ENCODE measurements at places on chromosomes 3 and 15. TPM values are rescaled to one million over a fixed set of nuclear protein-coding genes. Genes with fewer than 3 reads are reported as not detected.

NR2E3 gene
- total RNA-seq, result not detected

DNA sequence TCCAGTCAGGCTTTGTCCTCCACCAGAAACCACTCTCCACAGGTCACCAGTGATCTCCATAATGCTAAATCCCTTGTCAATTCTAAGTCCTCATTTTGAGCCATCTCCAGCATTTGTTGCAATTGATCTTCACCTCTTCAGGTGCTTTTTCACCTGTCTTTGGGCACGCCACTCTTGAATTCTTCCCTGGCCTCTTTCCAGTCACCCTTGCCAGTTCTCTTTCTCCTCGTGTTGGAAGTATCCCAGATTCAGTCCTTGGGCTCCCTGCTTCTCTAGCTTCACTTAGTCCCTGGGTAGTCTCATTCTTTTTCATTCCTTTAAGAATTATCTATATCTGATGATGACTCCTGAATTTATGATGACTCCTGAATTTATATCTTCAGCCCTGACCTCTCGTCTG lies 37.5 kb downstream of the MAPK6 start:
- DNase-seq, result no peak

DNA sequence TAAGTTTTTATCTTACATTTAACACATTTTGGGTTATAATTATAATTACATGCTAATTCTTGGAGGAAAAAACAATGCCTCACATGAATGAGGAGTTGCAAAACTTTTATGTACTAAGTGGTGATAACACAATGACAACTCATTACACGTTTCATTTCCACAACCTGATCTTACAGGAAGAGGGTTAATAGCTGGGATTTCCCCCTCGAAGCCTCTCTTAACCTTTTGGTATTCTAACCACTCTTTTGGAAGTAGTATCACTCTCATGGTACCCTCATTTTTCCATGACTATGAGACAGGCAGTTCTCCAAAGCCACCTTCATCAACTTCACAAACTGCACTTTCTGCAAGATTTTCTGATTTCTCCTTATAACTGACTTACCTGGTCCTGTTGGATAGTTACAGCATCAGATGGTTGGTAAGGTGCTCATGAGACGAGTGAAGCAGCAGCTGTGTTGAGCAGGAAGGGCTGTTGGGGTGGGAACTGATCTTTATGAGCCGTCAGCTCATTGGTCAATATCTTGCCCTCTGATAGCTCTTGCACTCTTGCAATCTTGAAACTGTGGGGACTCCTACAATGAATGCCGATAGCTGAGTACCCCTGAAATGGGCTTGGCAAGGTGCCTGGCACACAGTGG lies 41.6 kb downstream of the ACAN start:
- no peak for DNase-seq

GRCh38 chr3:72699631-72700030 lies 148.6 kb downstream of the SHQ1 start:
- no peak for DNase-seq
